Lung microvascular endothelial cell (primary cell): ENCODE measurements at places on chromosomes 3 and 15. TPM values are rescaled to one million over a fixed set of nuclear protein-coding genes. Genes with fewer than 3 reads are reported as not detected.

Gene CPNE9
- under 0.01 TPM in 1 of 2 replicates, not detected in the other for total RNA-seq

DNA sequence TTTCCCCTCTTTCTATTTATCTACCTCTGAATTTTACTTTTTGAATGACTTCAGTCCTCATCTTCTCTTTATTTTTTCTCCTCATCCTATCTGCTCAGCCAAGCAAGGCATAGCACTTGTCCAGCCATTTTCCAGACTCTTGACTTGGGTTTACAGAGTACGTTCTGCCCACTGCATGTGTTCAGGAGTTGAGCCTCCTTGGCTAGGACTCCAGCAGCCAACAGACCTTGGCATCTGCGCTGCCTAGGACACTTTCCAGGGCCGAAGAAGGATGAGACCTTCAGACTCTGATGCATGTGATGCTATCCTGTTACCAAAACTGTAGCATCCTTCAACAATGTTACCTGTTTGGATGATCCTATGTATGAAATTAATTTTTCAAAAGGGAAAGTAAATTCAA is 59.7 kb downstream of the HES1 start:
- no peak for DNase-seq

DNA sequence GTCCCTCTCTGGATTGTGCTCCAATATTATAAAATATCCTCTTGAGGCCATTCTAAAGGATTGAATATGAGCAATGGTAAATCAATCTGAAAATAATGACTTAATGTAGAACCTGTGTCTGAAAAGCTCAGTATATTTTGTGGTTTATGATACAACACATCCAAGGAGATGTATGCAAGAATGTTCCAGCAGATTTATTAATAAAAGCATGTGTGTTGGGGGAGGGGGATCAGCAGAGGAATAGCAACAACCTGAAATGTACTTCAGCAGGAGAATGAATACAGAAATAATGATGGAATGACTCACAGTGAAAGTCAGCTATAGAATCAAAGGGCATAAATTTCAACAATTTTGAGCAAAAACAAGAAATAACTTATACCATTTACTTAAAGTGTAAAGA is 56.7 kb upstream of the NUDT16 start:
- no peak for DNase-seq

Gene PLCD1
- 11.1 and 13.7 TPM in 2 replicates for total RNA-seq

GRCh38 chr15:90190606-90191343 is 10.4 kb upstream of the SEMA4B start:
- no peak for DNase-seq

Gene ATP10A
- total RNA-seq = under 0.01 TPM in 1 of 2 replicates, not detected in the other

Gene RTP3
- total RNA-seq = not detected in 2 replicates

- peak; percentile 83 for DNase-seq
These were observed 22.0 kb downstream of the SLC7A14 start for GRCh38 chr3:170563712-170564423.

Gene CASR
- total RNA-seq = not detected in 2 replicates

Gene ZNF80
- not detected in 2 replicates for total RNA-seq

GRCh38 chr3:60133269-60134162 is 1083.7 kb upstream of the CFAP20DC start:
- no peak for DNase-seq

Gene KCNMB3
- total RNA-seq = 1.3 and 2.6 TPM in 2 replicates

- peak; percentile 61 for DNase-seq
These were observed 7.2 kb upstream of the SEC22A start for GRCh38 chr3:123194552-123194951.

DNA sequence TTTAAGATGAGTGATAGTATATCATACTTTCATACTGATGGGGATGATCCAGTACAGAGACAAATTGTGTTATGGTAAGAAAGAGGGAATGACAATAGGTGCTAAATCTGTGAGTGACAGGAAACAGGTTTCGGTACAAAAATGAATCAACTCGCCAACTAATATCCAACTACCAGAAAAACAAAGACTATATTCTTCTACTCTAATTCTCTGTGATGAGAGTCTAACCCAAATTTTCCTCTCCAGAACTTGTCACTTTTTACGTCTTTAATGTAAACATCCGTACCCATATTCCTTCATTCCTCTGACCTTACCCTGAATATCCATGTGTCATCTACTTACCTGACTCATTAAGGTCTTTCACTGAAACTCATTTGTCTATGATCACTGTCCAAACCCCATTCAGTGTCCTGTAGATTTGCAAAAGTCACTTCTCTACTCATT is 39.6 kb downstream of the SCAPER start:
- no peak for DNase-seq

GRCh38 chr15:73996939-73997338 is 2.4 kb downstream of the PML start:
- DNase-seq = peak; percentile 91

- no peak for DNase-seq
These were observed 1.5 kb downstream of the ZIC1 start for GRCh38 chr3:147410526-147411237.

DNA sequence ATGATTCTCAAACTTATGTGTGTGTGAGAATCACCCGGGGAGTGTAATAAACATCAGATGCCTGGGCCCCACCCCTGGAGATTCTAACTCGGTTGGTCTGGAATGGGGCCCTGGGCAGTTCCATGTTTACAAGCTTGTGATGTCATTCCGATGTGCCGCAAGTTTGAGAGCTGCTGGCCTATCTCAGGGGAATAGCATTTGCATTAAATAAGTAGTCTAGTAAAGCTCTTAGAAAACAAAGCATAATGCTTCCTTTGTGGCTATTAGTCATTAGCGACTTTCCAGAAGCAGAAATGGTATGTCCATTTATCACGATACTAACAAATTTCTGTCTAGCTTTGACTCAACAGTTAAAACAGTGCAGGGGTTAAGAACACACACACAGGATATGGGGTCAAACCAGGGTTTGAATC is 20.9 kb downstream of the PGBD4 start:
- peak; percentile 11 for DNase-seq

GRCh38 chr15:75235760-75236729 is 22.1 kb upstream of the GOLGA6C start:
- no peak for DNase-seq

GRCh38 chr3:115974940-115975339 is 351.6 kb downstream of the GAP43 start:
- DNase-seq = no peak

DNA sequence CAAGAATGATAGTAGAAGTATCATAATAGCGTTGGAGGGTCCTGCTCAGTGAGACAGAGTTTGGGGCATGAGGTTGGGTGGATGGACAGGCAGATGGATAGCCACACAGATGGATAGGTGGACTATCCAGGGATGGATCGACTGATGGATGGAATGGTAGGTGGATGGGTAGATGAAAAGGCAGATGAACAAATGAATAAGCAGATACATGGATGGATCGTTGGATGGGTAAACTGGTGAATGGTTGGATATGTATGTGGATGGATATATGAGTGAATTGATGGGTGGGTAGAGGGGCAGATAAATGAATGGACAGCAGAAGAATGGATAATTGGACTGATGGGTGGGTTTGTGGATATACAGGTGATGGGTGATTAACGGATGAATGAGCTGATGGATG is 9.5 kb downstream of the CPNE9 start:
- no peak for DNase-seq

Gene ADAMTSL3
- total RNA-seq = 12.0 and 12.5 TPM in 2 replicates

Gene TM6SF1
- 30.9 and 51.6 TPM in 2 replicates for total RNA-seq

Gene LEKR1
- total RNA-seq = under 0.01 and 0.60 TPM in 2 replicates

Gene FYTTD1
- total RNA-seq = 34.0 and 51.8 TPM in 2 replicates

DNA sequence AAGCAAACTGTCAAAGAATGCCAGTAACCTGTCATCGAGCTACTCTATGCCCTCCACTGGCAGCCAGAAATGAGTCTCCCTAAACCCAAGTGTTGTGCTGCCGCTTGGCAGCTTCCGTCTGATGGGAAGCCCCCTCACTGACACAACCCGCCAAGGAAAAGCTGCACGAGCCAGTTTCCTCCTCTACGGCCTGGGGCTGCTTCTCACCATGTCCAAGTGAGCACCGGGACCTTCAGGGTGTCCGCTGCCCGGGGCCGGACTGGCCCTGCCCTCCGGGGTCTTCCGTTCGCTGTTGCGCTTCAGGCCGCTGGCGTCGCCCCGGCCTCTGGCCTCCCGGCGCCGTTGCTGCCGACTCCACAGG is 490 bp downstream of the TOMM70 start:
- peak; percentile 53 for DNase-seq

Gene IDH2
- total RNA-seq = 48.4 and 71.0 TPM in 2 replicates

DNA sequence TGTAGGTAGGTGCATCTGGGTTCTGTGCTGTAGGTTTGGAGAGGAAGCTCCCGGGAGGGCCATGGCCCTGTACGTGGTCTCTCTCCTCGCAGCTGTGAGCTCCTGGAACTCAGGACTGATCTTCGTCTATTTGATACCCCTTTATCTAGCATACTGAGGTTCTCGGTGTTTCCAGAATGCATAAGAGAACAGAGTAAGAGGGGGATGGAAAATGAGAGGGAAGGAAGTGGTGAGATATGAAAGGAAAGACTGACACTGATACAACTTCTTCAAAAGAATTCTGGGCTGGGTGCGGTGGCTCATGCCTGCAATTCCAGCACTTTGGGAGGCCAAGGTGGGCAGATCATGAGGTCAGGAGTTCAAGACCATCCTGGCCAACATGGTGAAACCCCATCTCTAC is 90.7 kb downstream of the CHRD start:
- DNase-seq = no peak

GRCh38 chr3:15769256-15769915 is 28.4 kb downstream of the ANKRD28 start:
- DNase-seq = no peak

Gene IL12A
- under 0.01 and 0.44 TPM in 2 replicates for total RNA-seq
